Psoas muscle (tissue), 8 donors: ENCODE measurements at places on chromosomes 12 and 14. TPM values are rescaled to one million over a fixed set of nuclear protein-coding genes. Genes with fewer than 3 reads are reported as not detected.
A peak's percentile ranks its signal among the peaks of the same experiment; 100 is the strongest.

Gene IAPP
- not detected for total RNA-seq

Gene MYH7
- 8,560 TPM for total RNA-seq

Gene FAM186B
- total RNA-seq, result 0.63 TPM

DNA sequence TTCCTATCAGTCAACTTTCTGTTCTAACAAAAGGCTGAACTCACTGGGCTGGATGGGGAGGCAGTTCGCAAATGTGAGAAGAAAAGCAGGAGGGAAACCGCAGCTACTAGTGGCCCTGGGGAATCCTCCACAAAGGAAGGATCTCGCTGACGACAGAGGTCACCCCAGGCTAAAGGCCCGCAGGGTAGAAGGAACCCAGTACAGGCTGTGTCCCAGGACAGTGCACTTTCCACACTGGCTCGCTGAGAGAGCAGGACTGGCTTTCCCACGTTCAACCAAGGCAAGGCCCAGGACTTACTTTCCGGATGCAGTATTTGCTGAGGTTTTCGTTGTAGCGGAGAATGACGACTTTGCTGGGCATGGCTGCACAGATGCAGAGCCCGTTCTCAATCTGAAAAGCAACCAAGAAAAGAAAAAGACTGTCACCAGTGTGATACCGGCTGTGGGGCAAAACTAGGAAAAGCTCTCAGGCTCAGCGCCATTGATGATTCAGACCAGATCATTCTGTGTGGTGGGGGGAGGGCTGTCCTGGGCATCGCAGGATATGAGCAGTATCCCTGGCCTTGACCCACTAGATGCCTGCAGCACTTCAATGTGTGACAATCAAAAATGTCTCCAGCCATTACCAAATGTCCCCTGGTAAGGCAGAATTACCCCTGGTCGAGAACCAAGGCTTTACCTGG is 36.3 kb downstream of the PRKAB1 start:
- no peaks in the 10 kb centered on the region for H3K36me3 ChIP-seq
- DNase-seq, result peak; percentile 68
- H3K4me1 ChIP-seq, result peaks cover 4% of the 10 kb centered on the region
- no peaks in the 10 kb centered on the region for H3K27me3 ChIP-seq
- peak overlapping the region; percentile 46 for H3K27ac ChIP-seq

DNA sequence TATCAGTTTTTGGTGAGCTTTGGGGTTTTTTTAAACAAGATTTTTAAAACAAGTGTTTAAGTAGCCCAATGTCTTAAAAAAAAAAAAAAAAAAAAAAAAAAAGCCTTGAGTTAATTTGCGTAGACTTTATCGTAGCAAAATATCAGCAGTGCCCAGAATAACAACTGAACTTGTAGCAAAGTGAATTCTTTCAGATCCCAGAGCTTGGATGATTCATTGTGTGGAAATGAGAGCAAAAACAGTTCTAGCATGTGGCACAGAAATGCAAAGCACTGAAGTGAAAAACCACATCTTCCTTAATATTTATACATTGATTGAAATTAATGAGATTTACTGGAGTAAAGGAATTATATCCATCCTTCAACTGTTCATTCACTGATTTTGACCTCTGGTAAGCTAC is 258.1 kb downstream of the EGLN3 start:
- no peaks in the 10 kb centered on the region for H3K27me3 ChIP-seq
- no peak overlapping the region for H3K27ac ChIP-seq
- no peak for DNase-seq
- no peak overlapping the region for H3K4me3 ChIP-seq

DNA sequence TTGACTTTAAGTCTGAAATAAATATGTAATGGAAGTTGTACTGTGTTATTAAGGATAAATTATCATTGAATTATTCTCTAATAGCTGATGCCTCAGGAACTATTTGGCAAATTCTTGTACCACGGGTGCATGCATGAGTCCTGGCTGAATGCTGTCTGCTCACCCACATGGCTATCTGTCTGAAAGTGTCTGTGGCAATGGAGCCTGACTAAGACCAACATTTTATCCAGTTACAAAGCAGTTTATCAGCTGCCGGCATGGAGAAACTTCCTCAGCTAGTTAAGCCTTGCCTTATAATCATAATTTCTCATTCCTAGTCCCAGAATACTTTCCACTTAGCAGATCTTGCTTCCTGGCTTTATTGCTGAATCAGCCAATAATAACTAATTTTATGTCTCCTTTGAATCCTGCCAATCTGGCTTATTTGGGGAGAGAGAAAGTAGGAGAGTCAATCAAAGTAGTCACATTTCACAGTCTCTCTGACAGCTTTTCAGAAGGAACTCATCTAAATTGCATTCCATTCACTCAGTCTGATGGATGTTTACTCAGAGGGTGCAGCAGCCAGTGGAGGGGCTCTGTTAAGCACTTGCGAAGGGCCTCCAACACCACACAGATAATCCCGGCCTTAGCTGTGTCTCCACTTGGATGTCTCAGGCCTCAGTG is 280.6 kb upstream of the CLEC14A start:
- H3K27me3 ChIP-seq, result no peaks in the 10 kb centered on the region
- H3K36me3 ChIP-seq, result no peaks in the 10 kb centered on the region
- H3K4me1 ChIP-seq, result no peaks in the 10 kb centered on the region
- no peak for DNase-seq
- H3K27ac ChIP-seq, result no peak overlapping the region

- H3K4me1 ChIP-seq, result no peaks in the 10 kb centered on the region
- DNase-seq, result peak; percentile 60
- H3K27ac ChIP-seq, result no peak overlapping the region
- no peaks in the 10 kb centered on the region for H3K36me3 ChIP-seq
- no peaks in the 10 kb centered on the region for H3K27me3 ChIP-seq
Observed at GRCh38 chr12:55736780-55737580, 5.9 kb upstream of the GDF11 start.

GRCh38 chr14:69693145-69693544 is 73.8 kb upstream of the SRSF5 start:
- DNase-seq, result no peak
- no peak overlapping the region for H3K4me3 ChIP-seq
- peaks cover 59% of the 10 kb centered on the region for H3K4me1 ChIP-seq
- no peaks in the 10 kb centered on the region for H3K27me3 ChIP-seq

- peaks cover 6% of the 10 kb centered on the region for H3K36me3 ChIP-seq
- H3K27me3 ChIP-seq, result no peaks in the 10 kb centered on the region
- peak overlapping the region; percentile 79 for H3K4me3 ChIP-seq
- no peak for DNase-seq
- H3K4me1 ChIP-seq, result peaks cover 29% of the 10 kb centered on the region
- peak overlapping the region; percentile 96 for H3K27ac ChIP-seq
Observed at GRCh38 chr12:119182701-119183493, 4.2 kb downstream of the HSPB8 start.

- DNase-seq, result peak; percentile 52
- no peak overlapping the region for H3K4me3 ChIP-seq
- H3K27ac ChIP-seq, result peak overlapping the region; percentile 80
- H3K27me3 ChIP-seq, result no peaks in the 10 kb centered on the region
- peaks cover 13% of the 10 kb centered on the region for H3K4me1 ChIP-seq
Observed at GRCh38 chr12:591167-592023, 71.8 kb downstream of the NINJ2 start.

- peaks cover 3% of the 10 kb centered on the region for H3K27me3 ChIP-seq
- no peaks in the 10 kb centered on the region for H3K36me3 ChIP-seq
- no peak for DNase-seq
- H3K27ac ChIP-seq, result no peak overlapping the region
- no peaks in the 10 kb centered on the region for H3K4me1 ChIP-seq
- H3K4me3 ChIP-seq, result no peak overlapping the region
Observed at GRCh38 chr12:96880220-96880619, 26.8 kb upstream of the NEDD1 start.

GRCh38 chr12:79885911-79886490 is 48.9 kb downstream of the PPP1R12A start:
- no peak for DNase-seq
- no peaks in the 10 kb centered on the region for H3K36me3 ChIP-seq
- no peak overlapping the region for H3K27ac ChIP-seq
- H3K4me1 ChIP-seq, result peaks cover 68% of the 10 kb centered on the region
- no peaks in the 10 kb centered on the region for H3K27me3 ChIP-seq

DNA sequence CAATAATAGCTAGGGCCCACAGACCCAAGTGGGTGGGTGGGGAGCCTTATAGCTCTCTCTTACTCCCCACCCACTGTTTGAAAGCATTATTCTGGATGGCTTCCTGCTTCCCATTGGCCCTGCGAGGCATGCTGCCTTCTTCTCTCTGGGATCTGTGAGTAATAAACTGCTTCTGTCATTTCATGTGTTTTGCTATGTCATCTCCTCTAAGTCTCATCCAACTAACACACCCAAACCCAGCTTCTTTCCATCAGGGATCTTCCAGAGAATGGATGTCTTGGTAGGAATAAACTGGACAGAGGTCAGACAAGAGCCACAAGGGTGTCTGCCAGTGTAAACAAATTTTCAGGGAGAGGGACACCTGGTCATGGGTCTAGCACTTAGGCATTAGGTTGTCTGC is 66.4 kb upstream of the BDKRB2 start:
- no peak overlapping the region for H3K27ac ChIP-seq
- no peak overlapping the region for H3K4me3 ChIP-seq
- no peaks in the 10 kb centered on the region for H3K27me3 ChIP-seq
- H3K4me1 ChIP-seq, result no peaks in the 10 kb centered on the region
- no peaks in the 10 kb centered on the region for H3K36me3 ChIP-seq

- no peak overlapping the region for H3K4me3 ChIP-seq
- H3K36me3 ChIP-seq, result no peaks in the 10 kb centered on the region
- DNase-seq, result no peak
- no peak overlapping the region for H3K27ac ChIP-seq
- peaks cover 1% of the 10 kb centered on the region for H3K4me1 ChIP-seq
- H3K27me3 ChIP-seq, result no peaks in the 10 kb centered on the region
Observed at GRCh38 chr14:89598548-89599186, 181.6 kb upstream of the FOXN3 start.

DNA sequence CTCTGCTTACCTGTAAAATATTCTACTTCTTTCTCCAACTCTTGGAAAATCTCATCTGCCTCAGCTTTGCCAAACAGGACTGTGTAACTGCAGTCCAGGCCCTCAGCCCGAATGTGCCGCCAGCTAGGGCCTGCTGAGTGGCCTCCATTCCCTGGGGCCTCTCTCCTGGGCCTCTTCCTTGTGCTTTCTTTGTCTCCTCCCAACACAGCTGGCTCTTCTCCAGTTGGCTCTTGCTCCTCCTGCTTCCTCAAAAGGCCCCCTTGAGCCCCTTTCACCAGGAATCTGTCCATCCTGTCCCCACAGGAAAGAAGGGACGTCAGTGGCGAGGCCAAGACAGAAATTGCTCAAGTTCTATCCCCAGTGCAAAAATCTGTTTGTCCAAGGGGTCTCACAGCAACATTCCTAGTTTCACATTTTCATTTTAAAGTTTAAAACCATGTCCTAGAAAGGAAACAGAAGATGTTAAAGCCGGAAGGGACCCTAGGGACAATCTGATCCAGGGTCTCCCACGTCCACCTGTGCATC is 713 bp downstream of the ALKBH2 start:
- DNase-seq, result peak; percentile 57
- peaks cover 46% of the 10 kb centered on the region for H3K36me3 ChIP-seq
- H3K4me3 ChIP-seq, result peak overlapping the region; percentile 75
- peak overlapping the region; percentile 82 for H3K27ac ChIP-seq

DNA sequence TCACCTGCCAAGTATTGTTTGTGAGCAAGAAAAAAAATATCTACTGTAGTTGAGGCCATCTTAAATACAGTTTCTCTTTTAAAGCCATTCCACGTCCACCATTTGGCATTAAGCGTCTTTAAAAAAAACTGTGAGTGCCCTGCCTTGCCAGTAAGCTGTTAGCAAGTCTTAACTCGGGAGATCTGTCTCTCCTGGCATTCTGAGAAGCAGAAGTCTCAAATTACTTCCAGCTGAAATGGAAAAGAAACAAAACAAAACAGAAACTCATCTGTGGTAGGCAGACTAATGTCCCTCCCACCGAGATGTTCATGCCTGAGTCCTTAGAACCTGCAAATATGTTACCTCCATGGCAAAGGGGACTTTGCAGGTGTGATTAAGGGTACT is 126.2 kb downstream of the CRADD start:
- no peak for DNase-seq
- peaks cover 40% of the 10 kb centered on the region for H3K4me1 ChIP-seq
- no peaks in the 10 kb centered on the region for H3K36me3 ChIP-seq

DNA sequence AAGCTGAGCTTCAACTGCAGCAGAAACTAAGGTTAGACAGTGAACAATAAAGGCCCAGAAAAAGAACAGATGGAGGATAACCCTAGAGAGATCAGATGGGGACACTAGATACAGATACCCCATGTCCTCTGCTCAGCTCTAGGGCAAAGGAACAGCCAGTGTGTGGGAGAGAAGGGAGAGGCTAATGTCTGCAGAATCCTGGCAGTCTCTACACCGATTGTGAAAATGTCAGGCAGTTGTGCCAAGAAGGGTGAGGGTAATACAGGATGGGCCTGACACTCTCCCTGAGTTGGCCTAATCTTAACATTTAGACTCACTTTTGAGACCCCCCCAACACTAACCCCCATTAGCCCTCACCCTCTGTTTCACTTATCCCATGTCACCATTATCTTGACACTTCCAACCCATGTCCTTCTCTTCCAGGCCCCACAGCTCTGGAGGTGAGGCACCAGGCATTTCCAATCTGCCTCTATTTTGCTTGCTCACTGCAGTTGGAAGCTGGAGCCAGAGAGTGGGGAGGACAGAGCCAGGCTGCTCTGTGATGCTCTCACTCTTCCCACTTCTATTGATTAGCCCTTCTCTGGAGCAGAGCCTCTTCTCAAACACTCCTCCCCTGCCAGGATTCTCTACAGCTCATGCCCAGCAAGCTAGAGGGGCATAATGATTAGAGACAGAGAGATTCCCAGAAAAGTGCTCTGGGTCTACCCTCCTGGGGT is 3.0 kb upstream of the BLOC1S1 start:
- H3K27me3 ChIP-seq, result no peaks in the 10 kb centered on the region
- H3K4me1 ChIP-seq, result peaks cover 67% of the 10 kb centered on the region
- no peaks in the 10 kb centered on the region for H3K36me3 ChIP-seq
- H3K4me3 ChIP-seq, result peak overlapping the region; percentile 85
